Heart right ventricle (tissue), 16 donors: ENCODE measurements at places on chromosomes 2 and 18. TPM values are rescaled to one million over a fixed set of nuclear protein-coding genes. Genes with fewer than 3 reads are reported as not detected.

Gene EVX2
- not detected for total RNA-seq

Gene KCNJ13
- not detected for total RNA-seq

Gene COQ10B
- 44.1 TPM for total RNA-seq

Gene PLGLB1
- total RNA-seq, result 1.2 TPM

Gene CDCA7
- 1.1 TPM for total RNA-seq

Gene HOXD10
- total RNA-seq, result not detected

Gene CYP27A1
- total RNA-seq, result 7.8 TPM

Gene NEUROD1
- total RNA-seq, result not detected

Gene PTPRN
- total RNA-seq, result 0.26 TPM

Gene SPATA3
- total RNA-seq, result not detected

Gene GKN2
- not detected for total RNA-seq

Gene LHCGR
- total RNA-seq, result 1.3 TPM

Gene L3MBTL4
- 2.0 TPM for total RNA-seq

Gene ITSN2
- total RNA-seq, result 38.2 TPM

Gene GALNT14
- total RNA-seq, result 1.4 TPM

Gene DSG1
- total RNA-seq, result 1.1 TPM

Gene CRYGD
- not detected for total RNA-seq

Gene SLC4A3
- total RNA-seq, result 354 TPM

Gene DNPEP
- 73.9 TPM for total RNA-seq

Gene NETO1
- total RNA-seq, result 0.47 TPM

Gene MARCHF4
- total RNA-seq, result not detected

Gene SLC19A3
- total RNA-seq, result 0.39 TPM

- DNase-seq, result no peak
These were observed 103.6 kb upstream of the AGAP1 start for GRCh38 chr2:235390108-235390815.

DNA sequence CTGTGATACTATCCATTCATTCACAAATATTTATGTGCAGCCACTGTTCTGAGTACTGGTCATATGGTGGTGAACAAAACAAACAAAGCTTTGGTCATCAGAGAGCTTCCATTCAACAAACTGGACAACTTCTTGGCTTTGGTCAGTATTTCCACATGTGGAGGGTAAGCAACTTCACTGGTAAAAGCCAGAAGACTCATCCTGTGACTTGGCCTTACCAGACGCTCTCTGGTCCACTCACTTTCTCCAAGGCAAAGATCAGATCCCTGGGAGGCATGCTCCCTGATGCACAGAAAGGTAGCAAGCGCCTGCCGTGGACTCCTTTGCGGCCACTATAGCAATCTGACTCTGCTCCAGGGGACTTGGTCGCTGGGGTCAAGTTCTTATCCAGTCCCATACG, 179.5 kb downstream of the EN1 start:
- no peak for DNase-seq

DNA sequence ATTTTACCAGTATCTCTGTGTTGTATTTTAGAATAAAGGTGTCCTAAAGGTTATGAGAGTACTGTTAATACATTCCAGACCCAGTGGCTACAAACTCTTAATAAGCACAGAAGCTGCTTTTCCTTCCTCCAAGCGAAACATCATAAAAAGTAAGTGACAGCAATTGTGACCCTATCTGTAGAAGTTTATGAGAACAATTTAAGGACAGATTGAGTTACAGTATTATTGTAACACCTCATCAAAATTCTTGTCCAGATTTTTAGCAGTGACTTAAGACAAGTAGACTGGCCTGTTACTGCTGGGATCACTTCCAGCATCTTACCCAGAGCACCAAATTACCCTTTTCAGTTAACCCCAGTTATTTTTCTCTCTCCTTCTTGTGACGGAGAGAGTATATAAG, 154.6 kb downstream of the ERBB4 start:
- no peak for DNase-seq

GRCh38 chr2:68368654-68369336, 3.7 kb downstream of the PLEK start:
- DNase-seq, result no peak

GRCh38 chr2:134468776-134469175, 214.9 kb downstream of the MGAT5 start:
- no peak for DNase-seq

DNA sequence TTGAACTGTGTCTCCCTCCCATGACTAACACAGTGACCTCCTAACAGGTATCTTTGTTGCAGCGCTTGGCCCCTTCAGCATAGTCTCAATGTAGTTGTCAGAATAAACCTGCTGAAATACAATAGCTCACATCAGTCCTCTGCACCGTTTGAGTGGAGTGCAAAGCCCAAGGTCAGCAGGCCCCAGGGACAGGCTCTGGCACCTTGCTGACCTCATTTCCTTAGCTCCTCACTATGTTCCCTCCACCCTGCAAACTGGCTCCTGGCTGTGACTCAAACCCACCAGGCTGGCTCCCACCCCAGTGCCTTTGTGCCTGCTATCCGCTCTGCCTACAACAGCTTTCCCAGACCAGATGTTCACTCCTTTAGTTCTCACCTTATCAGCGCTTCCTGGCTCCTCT, 146.7 kb downstream of the LRATD1 start:
- no peak for DNase-seq

- no peak for DNase-seq
These were observed 10.9 kb downstream of the INO80D start for GRCh38 chr2:206075113-206075512.

GRCh38 chr2:206127656-206128055, 31.6 kb downstream of the NDUFS1 start:
- DNase-seq, result no peak

DNA sequence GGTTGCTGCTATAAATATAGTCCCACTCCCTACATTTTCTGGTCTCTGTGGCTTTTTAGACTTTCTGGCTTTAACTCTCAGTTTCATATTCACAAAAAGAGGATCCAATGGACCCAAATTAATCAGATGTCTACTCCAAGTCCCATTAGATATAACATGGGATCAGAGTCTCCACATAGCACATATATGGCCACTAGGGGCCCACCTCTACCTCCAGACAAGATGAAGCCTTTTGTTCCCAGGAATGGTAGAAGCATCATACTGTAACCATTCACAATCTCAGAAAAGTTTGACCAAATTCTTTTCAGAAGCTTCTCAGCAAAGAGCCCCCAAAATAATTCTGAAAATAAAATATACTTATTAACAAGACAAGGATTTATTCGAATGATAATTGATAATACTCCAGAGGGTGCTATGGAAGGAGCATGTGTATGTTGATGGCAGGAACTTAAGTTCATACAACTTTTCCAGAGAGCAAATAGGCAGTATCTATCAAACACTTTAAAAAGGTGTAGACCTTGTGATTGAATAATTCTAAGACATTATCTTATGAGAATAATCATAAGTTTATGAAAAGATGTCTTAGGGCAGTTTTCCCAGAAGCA, 382.3 kb upstream of the CRIM1 start:
- DNase-seq, result no peak

DNA sequence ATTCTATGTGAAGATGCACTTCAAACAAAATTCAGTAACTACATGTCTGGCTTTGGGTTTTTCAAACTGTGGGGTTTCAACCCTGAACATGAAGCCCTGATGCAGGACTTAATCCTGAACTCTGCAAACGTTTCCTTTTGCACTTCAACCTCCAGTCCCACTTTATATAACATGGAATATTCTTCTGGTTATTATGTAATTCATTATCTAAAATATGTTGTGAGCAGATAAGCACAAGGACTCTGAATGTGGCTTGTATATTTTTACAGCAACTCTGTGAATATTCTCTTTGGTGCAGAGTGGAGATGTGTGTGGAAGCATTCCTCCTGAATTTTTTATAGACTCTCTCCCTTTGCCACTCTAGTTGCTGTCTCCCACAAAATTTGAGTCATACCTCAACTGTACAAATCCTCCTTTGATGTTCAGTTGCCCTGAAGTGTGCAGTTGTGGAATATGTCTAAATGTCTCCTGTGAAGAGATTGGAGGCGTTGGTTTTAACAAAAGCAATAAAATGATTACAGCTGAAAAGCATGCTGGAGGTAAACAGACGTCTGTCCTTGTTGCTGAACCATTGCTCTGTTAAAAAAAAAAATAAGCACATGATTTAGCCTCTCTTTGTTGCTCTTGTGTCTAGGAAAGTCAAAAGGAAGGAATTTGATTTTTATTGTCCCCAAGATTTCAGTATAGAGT, 205.1 kb upstream of the NRP2 start:
- DNase-seq, result no peak

- no peak for DNase-seq
These were observed 84.4 kb upstream of the CD28 start for GRCh38 chr2:203621981-203622515.

- no peak for DNase-seq
These were observed 1.2 kb upstream of the RAB12 start for GRCh38 chr18:8607776-8608742.

- no peak for DNase-seq
These were observed 170.7 kb downstream of the ADCYAP1 start for GRCh38 chr18:1075322-1075721.

DNA sequence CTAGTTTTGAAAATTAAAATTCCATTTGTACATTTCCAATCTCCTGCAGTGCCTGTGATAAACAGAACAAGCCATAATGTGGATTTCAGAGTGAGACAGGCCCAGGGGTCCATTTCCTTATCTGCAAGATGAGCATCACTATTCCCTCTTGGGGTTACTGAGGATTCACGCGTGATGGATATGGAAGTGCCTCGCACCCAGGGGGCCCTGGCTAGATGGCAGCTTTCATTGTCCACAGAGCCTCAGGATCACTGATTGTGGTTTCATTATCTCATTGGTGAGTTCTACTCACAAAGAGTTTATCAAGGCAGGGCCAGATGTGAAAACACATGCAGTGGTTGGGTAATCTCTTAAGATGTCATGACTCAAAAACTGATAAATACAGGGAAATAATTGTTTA, 11.6 kb downstream of the CNGA3 start:
- no peak for DNase-seq

- DNase-seq, result no peak
These were observed 414.8 kb upstream of the ID2 start for GRCh38 chr2:8267048-8267447.

- DNase-seq, result no peak
These were observed 58.5 kb upstream of the SLC16A14 start for GRCh38 chr2:230127195-230127594.

GRCh38 chr2:237542001-237542704, 24.2 kb upstream of the PRLH start:
- no peak for DNase-seq

DNA sequence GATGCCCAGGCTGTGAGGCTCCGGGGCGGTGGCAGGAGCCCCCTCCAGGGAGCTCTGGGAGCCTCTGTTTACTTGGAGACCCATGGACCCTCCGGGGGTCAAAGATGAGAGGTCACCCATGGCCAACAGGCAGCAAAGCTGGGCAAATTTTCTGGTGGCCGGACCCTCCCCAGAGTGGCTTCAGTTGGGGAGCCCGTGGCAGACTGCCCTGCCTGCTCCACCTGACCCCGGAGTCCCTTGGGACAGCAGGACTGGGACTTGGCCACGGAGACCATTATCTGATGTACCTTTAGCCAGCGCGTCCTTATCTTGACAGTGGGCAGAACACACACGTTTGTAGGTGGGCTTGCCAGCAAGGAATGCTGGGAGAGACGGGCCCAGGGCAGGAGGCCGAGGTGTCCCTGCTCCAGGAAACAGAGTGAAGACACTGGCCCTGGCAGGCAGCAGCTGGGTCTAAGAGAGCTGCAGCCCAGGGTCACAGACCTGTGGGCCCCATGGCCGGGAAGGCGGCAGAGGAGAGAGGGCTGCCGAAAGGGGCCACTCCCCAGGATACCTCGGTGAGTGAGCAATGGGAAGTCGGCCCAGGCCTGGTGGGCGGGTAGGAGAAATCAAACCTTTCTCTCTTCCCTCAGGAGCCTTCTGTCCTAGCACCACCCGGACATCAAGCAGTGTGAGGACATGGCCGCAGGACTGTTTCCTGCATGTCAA, at the start of the genes ABCG5 and ABCG8:
Gene ABCG5, minus strand, starts transcription at position 280 of the 708 bp plus-strand sequence. Its CDS starts 160 bp downstream, at position 120.
Gene ABCG8, plus strand, starts transcription at position 412 of the 708 bp plus-strand sequence. Its CDS starts 83 bp downstream, at position 495.
- no peak for DNase-seq

- no peak for DNase-seq
These were observed 3.4 kb downstream of the ACVR1C start for GRCh38 chr2:157625296-157625695.

DNA sequence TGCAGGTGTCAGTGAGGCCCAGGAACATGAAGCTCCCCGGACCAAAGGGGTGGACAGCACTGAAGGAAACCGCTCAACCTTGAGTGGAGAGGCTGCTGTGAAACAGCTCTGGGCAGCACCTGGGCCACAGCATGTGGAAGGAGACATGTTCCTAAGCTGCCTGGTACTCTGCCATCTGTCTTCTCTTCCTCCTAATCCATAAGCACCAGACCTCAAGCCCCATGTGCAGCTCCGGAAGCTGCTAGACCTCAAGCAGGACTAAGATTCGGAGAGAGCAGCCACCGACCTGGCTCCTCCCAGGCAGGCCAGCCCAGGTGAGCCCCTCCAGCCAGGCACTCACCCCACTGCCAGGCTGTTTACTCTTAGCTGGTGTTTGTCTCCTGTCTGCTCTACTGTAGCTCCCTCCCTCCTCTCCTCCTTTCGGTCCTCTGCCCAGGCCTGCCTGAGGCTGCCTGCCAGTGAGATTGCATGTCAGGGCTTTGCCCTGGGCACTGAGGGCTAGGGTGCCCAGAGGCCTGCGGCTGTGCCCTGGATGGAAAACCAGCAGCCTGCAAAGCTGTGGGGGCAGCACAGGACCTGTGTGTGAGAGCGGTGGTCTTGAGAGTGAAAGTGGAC, 53.7 kb downstream of the BCL11A start:
- DNase-seq, result peak; percentile 43

- DNase-seq, result no peak
These were observed 117.4 kb upstream of the RPRM start for GRCh38 chr2:153595939-153596338.

GRCh38 chr2:13260402-13260801, 543.7 kb downstream of the TRIB2 start:
- DNase-seq, result no peak

DNA sequence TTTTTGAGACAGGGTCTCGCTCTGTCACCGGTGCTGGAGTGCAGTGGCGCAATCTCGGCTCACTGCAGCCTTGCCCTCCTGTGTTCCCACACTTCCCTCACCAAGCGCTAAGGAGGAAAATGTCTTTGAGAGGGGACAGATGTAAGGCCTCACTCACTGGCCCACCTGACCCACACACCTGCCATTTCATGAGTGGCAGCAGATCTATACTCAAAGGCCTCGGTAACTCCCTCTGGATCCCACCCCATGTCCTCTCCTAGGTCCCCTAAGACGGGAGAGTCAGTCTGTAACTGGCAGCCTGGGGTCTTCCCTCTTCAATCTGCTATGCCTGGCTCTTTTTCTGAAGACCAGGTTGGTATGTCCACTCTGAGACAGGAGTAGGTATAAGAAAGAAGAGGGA, 12.9 kb downstream of the TMEM247 start:
- no peak for DNase-seq
